ENCODE measurements at places on chromosomes 5 and 9.

DNA sequence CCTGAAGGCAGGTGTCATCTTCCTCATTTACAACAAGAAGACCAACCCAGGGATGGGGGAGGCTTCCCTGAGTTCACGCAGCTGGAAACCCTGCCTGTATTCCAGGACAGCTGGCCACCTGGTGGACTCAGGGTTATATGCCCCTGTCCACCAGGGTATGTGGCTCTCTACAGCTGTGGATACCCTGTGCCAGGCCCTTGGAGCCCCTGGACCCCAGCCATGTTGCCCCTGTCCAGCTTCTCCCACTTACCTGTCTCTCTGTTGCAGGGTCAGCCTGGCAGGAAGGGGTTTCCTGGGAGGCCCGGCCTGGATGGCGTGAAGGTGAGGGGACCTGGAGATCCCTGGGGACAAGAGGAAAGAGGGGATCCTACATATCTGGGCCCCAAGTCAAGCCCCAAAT is 79.7 kb upstream of the ORM1 start:
- no peak for DNase-seq

DNA sequence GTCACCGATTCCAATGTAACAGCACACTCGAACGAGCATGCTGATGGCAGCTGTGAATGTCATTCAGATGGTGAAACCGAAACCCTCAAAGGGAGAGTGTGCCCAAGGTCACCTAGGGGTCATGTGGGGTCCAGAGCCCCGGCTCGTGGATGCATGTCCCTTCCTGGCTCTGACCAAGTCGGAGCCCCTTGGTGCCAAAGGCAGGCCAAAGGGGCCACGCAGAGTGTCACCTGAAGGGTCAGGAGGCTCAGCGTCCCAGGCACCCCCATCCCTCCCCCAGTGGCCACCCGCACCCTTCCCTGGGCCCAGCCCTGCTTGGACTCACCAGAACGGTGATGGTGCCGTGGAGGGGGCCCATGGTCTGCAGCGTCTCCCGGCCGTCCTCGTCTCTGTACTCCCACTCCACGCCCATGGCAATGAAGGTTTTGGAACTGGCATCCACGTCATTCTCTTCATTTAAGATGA is 69.5 kb downstream of the ZNF354C start:
- no peak for DNase-seq

DNA sequence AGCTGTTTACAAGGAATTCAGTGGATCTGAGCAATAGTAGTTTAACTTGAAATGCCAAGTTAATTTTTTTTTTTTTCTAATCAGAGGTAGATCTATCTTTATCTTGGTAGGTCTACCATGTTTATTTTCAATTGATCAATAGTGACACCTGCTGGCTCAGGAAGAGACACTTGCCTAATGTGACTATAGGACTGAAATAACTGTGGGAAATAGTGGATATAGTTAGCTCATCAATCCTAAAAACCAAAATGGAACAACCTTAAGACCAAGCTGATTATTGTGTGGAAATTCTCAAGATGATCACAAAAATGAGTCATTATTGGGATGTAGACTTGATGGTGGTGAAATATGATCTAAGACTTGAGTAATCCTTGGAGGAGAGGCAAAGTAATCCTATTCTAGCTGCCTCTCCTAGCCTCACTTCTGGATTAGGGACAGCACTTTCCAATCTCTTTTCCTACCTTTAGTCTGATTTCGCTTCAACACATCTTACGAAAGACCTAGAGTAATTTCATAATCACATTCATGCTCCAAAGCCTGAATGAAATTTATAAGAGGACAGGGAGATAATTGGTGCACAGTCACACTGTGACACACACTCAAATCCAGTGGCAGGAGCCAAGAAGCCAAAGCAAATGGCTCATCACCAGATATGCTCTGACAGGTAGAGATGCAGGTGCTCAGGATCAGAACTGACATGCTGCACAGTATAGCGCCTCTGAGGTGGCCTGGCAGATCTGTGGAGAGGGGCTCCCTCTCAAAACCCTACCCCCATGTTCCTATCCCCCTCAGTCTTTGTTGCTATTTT is 156.3 kb downstream of the HMHB1 start:
- DNase-seq: no peak

DNA sequence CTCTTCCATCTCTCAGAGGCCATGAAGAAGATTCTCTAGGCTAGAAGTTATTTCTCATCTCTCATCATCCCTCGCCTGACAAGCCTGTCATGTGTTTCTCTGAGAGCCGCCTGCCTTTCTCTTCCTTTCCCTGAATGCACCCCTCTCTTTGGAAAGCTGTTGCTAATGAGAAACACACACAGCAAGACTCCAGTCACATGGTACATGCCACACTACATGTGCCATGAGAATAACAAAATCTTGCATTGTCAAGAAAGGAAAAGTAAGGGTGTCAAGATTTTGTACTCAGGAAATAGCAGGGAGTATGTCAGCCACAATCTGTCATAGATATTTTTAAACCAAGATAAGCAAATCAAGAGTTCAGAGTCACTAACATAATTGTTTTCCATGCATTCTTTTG is 8.9 kb downstream of the AGXT2 start:
- no peak for DNase-seq

- no peak for DNase-seq
These were observed 3.0 kb upstream of the ITGA1 start for GRCh38 chr5:52784737-52785136.

DNA sequence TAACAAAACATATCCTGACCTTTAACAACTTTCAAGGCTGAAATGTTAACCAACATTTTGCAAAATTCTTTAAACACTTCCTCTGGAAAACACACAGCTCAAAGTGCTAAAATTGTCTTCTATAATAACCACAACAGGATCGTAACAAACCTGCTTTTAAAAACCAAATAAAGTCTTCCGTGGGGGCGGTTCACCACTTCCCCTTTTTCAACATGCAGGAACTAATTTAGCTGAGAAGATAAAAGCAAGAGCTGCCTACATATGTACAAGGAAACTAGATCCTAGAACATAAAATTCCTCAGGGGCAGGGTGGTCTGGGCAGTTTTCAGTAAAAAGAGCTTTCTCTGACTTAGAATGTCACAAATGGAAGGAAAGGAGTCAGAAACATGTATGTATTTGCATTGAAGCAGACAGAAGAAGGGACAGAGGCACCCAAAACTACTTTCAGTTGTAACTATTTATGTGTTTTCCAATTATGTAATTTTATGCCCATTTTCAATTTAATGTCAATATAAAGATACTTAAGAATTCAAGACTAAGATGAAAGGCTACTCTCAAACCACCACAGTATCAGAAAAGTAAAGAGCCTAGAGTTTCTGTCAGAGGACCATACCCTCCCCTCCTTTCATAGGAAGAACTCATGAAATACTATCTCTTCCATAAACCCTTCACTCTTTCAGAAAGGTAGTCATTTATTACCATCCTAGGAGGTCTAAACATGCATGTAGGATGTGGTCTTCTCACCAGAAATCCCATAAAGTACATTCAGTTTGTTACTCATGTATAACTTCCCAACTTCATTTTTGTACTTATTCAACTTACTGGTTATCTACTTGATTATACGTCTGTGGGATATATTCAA is 185.9 kb upstream of the RASA1 start:
- DNase-seq: no peak

DNA sequence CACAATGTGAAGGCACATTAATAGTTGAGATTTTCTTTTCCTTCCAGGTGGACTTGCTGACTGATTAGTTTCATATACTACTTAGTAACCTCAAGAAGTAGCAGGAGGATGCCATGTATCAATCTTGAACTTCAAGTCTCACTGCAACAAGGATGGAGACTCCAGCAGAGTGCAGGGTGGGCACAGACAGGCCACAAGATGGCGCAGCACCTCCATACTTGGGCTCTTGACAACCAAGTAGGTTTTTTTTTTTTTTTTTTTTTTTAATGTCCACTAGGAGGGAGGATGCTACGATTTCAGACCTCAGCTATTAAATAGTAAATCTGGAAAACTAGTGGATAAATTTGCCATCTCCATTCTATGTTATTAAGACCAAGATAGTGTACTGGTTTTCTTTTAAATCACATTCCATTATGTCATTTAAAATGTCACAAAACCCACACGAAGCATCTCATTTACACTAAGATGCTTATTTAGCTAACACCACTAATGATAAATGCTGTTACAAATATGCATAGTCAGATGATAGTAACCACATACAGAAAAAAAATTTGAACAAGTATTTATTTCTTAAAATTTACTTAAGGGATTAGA is 58.6 kb downstream of the IL6ST start:
- peak; percentile 44 for DNase-seq

GRCh38 chr5:14032918-14033317 is 88.4 kb upstream of the DNAH5 start:
- DNase-seq: peak; percentile 63

DNA sequence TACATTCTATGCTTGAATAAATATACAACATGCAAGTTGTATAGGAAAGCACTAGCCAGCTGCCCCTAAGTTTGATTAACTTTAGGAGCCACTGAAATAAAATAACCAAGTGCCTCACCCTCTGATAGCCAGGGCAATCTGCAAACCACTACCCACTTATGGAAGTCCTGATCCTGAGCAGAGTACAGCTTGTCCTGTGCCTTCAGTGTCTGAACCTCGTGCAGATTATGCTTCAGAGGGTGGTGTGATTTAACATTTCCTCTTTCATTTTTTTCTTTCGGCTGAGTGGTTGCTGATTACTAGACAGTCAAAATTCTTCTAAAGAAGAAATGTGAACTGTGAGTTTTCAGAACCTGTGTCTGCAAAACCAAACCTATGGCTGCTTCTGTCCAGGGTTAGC is 327.7 kb downstream of the PIK3R1 start:
- no peak for DNase-seq

GRCh38 chr5:113115061-113115460 is 138.5 kb downstream of the DCP2 start:
- no peak for DNase-seq

GRCh38 chr9:89797255-89797654 is 192.4 kb downstream of the GADD45G start:
- DNase-seq: no peak

- no peak for DNase-seq
These were observed 139.1 kb upstream of the MAP3K1 start for GRCh38 chr5:56676091-56676768.

DNA sequence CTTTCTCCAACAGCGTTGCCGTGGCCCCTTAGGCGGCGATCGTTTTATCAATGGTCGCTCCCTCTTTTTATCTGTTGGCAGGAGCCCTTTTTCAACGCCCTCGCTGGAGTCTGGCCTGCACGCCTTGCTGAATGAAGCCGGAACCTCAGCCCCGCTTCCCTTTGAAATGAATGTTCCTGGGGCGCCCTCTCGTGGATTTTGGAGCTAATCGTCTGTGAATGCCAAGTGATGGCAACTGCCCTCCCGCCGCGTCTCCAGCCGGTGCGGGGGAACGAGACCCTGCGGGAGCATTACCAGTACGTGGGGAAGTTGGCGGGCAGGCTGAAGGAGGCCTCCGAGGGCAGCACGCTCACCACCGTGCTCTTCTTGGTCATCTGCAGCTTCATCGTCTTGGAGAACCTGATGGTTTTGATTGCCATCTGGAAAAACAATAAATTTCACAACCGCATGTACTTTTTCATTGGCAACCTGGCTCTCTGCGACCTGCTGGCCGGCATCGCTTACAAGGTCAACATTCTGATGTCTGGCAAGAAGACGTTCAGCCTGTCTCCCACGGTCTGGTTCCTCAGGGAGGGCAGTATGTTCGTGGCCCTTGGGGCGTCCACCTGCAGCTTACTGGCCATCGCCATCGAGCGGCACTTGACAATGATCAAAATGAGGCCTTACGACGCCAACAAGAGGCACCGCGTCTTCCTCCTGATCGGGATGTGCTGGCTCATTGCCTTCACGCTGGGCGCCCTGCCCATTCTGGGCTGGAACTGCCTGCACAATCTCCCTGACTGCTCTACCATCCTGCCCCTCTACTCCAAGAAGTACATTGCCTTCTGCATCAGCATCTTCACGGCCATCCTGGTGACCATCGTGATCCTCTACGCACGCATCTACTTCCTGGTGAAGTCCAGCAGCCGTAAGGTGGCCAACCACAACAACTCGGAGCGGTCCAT is 10.0 kb downstream of the S1PR3 start:
- no peak for DNase-seq

DNA sequence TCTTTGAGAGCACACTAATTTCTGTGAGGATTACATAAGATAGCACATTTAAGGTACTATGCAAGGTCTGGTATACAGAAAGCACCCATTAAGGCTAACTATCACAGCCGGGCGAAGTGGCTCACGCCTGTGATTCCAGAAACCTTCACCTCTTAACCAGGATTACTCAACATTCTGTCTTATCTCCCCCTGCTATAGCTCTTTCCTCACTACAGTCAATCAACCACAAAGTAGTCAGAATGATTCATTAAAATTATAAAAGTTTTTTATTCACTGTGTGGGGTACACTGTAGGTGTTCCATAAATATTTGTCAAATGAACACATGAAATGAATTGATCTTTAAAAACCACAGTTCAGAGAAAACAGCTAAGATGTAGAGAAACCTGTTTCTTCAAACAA is 48.7 kb downstream of the CHD1 start:
- no peak for DNase-seq

GRCh38 chr9:115362101-115362500 is 244.1 kb upstream of the TNC start:
- DNase-seq: no peak

DNA sequence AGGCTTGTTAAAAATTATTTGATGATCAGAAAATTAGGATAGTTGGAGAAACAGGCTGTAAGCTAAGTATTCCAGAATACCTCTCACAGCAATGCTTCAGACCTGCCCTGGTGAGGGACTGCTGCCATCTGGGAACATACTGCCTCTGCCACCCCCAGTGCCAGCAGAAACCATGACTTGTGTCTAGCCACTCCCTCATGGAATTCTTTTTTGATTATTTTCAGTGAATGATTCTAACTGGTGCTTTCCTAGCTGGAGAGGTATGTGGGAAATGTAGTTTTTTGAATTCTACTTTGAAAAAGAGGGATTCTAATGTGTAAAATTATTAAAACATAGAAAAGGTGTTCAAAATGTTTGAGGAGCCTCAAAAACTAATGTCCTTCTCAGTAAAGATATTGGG is 126.3 kb downstream of the HMHB1 start:
- DNase-seq: no peak

DNA sequence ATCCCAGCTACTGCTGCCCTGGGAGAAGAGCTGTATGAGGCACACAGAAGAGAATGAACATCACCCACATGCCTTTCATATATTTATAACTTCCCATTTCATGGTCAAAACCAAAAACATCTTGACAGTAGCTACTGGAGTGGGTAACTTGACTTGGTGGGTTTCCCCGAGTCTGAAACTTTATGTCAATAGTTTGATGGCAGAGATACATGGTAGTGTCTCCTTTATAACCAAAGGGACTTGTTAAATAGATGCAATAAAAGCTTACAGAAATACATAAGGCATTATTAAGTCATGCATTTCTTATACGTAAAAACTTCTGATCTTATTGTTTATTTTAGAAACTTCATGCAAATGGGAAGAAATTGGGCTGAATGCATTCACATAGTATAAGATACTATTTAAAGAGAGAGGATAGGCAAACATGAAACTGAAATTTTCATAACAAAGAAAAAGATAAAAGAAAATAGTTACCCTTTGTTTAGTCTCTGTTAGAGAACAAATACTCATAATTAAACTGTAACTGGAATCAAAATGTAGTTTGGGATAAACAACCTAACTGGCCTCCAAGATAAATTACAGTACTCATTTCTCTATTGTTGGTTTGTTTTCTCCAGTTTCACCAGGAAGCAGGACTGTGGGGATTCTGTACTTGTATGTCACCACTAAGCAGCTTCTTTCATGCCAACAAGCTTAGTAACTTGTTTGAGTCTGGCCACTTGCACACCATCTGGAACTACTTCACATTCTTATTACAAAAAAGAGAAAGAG is 459.3 kb upstream of the MEF2C start:
- DNase-seq: peak; percentile 80
